ENCODE measurements at places on chromosomes 16 and 17. TPM values are rescaled to one million over a fixed set of nuclear protein-coding genes. Genes with fewer than 3 reads are reported as not detected.

The MYL4 gene
- total RNA-seq = 0.96 TPM

The AMFR gene
- 63.7 TPM for total RNA-seq

The TMUB2 gene
- total RNA-seq = 20.1 TPM

The NXN gene
- total RNA-seq = 0.29 TPM

The PRM2 gene
- total RNA-seq = not detected

The FZD2 gene
- total RNA-seq = 4.3 TPM

The SLC4A1 gene
- total RNA-seq = not detected

The NPIPB9 gene
- total RNA-seq = 1.6 TPM

The PIPOX gene
- 1.7 TPM for total RNA-seq

The PABPN1L gene
- total RNA-seq = not detected

The NUTF2 gene
- total RNA-seq = 128 TPM

The TEKT1 gene
- not detected for total RNA-seq

The FOXL1 gene
- not detected for total RNA-seq

The CACNA1G gene
- not detected for total RNA-seq

The CA7 gene
- not detected for total RNA-seq

The ABCA9 gene
- 0.24 TPM for total RNA-seq

The MYH8 gene
- total RNA-seq = not detected

The DECR2 gene
- 13.0 TPM for total RNA-seq

The TRAPPC1 gene
- total RNA-seq = 173 TPM

The CACNG1 gene
- not detected for total RNA-seq

The NUFIP2 gene
- 31.1 TPM for total RNA-seq

The FOXN1 gene
- total RNA-seq = not detected

The LITAFD gene
- not detected for total RNA-seq

Data from GM12878 (cell line).